ENCODE measurements at places on chromosomes 7 and 10. TPM values are rescaled to one million over a fixed set of nuclear protein-coding genes. Genes with fewer than 3 reads are reported as not detected.

Gene CLDN12
- total RNA-seq, result 12.7 TPM

Gene EIF5AL1
- total RNA-seq, result 0.75 TPM

Gene APBB1IP
- not detected for total RNA-seq

Gene RAB18
- total RNA-seq, result 14.9 TPM

Gene SPDYE9
- total RNA-seq, result not detected

Gene TMEM229A
- total RNA-seq, result not detected

Gene CRHR2
- total RNA-seq, result not detected

Gene DLG5
- total RNA-seq, result 158 TPM

Gene POP7
- total RNA-seq, result 154 TPM

Gene NAT16
- not detected for total RNA-seq

Gene CCDC172
- not detected for total RNA-seq

Gene HYAL4
- total RNA-seq, result 0.98 TPM

Gene GPR141
- total RNA-seq, result not detected

Gene FIS1
- total RNA-seq, result 199 TPM

Gene CXCL12
- total RNA-seq, result 0.12 TPM

Gene SPRN
- total RNA-seq, result not detected

Gene ZNF736
- total RNA-seq, result 10.7 TPM

Gene MSMB
- total RNA-seq, result not detected

Gene SPDYE8
- not detected for total RNA-seq

Gene PLEKHS1
- not detected for total RNA-seq

Gene ACTL6B
- total RNA-seq, result not detected

Gene CD36
- total RNA-seq, result not detected

Gene OR2A1
- not detected for total RNA-seq

Data from PC-3 (cell line).